ENCODE measurements at places on chromosomes 12 and 14.

GRCh38 chr12:5650829-5651461 lies 219.0 kb downstream of the NTF3 start:
- H3K4me1 ChIP-seq: no peaks in the 10 kb centered on the region
- H3K36me3 ChIP-seq: no peaks in the 10 kb centered on the region
- no peak overlapping the region for H3K27ac ChIP-seq

DNA sequence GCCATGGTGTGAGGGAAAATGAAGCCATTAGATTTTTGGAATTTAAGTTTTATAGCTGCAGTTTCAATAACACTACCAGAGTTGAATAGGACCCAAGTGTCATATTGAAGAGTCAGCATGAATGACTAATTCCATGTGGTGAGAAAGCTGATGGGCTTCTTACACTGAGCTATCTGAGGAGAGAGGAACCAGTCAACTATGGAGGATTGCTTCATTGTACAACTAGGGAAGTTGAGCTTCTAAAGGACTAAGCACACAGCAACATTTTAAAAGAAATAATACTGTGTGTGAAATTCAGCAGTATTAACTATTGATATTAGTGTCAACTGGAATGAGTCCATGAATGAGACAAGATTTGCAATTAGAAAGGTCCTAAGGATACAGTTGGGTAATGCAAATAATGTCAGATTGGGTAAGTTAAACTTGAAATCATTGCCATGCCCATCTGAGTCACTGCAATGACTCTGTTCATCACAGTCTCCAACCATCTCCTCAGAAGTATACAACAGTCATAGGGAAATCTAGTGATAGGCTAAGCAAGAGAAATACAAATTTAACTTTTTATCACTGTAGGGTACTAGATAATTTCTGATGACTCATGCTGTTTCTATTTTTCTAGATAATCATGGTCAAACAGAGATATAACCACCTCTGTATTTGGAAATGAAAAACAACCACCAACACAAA lies 394.2 kb downstream of the FSCB start:
- H3K36me3 ChIP-seq: no peaks in the 10 kb centered on the region
- no peak overlapping the region for H3K4me3 ChIP-seq
- no peak for DNase-seq
- H3K27ac ChIP-seq: no peak overlapping the region
- no peaks in the 10 kb centered on the region for H3K27me3 ChIP-seq

GRCh38 chr14:59254146-59254910 lies 65.9 kb downstream of the DAAM1 start:
- no peak overlapping the region for H3K4me3 ChIP-seq
- no peak for DNase-seq
- H3K27me3 ChIP-seq: no peaks in the 10 kb centered on the region
- no peaks in the 10 kb centered on the region for H3K36me3 ChIP-seq
- H3K4me1 ChIP-seq: peaks cover 10% of the 10 kb centered on the region
- H3K27ac ChIP-seq: no peak overlapping the region

DNA sequence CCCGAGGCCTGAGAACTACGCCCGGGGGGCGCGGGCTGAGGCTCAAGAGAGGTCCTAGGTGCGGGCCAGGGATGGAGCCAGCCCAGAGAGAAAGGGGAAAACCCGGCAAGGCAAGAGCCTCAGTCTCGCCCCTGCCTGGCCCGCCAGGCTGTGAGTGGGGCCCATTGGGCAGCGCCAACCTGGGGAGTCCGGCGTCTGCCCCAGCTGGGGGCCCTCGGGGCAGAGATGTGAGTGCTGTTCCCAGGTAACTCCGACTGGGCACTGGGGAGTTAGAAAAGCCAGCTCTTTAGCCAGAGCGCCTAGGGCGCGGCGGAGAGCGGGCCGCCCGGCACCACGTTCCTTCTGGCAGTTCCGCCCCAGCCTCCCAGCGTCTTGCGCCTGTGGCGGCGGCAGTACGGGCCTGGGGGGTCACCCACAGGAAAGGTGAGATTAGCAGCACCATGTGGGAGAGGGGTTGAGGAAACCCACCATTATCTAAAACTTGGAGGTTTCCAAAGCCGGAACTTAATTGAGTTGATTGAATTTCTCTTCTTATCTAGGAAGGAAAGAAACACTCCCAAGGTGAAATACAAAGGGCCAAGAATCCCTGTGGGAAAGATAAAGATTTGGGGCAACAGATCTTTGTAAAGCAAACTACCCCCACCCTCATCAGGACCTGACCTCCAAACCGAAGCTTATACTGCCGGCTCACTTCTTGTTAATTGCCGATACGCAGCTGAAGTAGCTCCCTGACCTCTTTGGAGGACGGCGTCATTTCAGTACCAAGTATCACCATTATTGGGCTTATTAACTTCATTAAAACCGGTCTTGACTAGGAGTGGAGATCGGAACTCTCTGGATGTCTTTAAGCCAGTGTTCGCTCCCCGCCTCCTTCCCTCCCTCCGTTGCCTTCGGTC lies 11.6 kb downstream of the OTX2 start:
- H3K4me1 ChIP-seq: peaks cover 3% of the 10 kb centered on the region
- H3K27ac ChIP-seq: no peak overlapping the region
- no peak overlapping the region for H3K4me3 ChIP-seq
- DNase-seq: no peak
- H3K36me3 ChIP-seq: no peaks in the 10 kb centered on the region

GRCh38 chr14:33762161-33762851 lies 188.6 kb downstream of the EGLN3 start:
- H3K27me3 ChIP-seq: no peaks in the 10 kb centered on the region
- H3K36me3 ChIP-seq: no peaks in the 10 kb centered on the region
- no peak overlapping the region for H3K27ac ChIP-seq
- H3K4me3 ChIP-seq: no peak overlapping the region
- DNase-seq: no peak
- H3K4me1 ChIP-seq: no peaks in the 10 kb centered on the region
